ENCODE measurements at places on chromosomes 3 and 15. TPM values are rescaled to one million over a fixed set of nuclear protein-coding genes. Genes with fewer than 3 reads are reported as not detected.

ADAMTSL3 gene
- total RNA-seq: not detected

KBTBD13 gene
- total RNA-seq: not detected

CD80 gene
- total RNA-seq: 11.9 TPM

LMLN gene
- 5.4 TPM for total RNA-seq

SUCLG2 gene
- 39.5 TPM for total RNA-seq

ERICH6 gene
- not detected for total RNA-seq

ALDH1L1 gene
- total RNA-seq: 0.21 TPM

ZCWPW2 gene
- total RNA-seq: 0.35 TPM

CLDN18 gene
- total RNA-seq: not detected

TXNRD3 gene
- total RNA-seq: 2.9 TPM

FRG2C gene
- not detected for total RNA-seq

BFSP2 gene
- not detected for total RNA-seq

SIDT1 gene
- 28.9 TPM for total RNA-seq

RNF123 gene
- 35.1 TPM for total RNA-seq

PIK3CB gene
- total RNA-seq: 18.8 TPM

LRRN1 gene
- 0.58 TPM for total RNA-seq

EIF1B gene
- total RNA-seq: 92.4 TPM

MME gene
- not detected for total RNA-seq

CPA3 gene
- total RNA-seq: not detected

MINDY2 gene
- total RNA-seq: 10.6 TPM

MYLK gene
- total RNA-seq: not detected

NRG4 gene
- total RNA-seq: not detected

RCCD1 gene
- 26.2 TPM for total RNA-seq

ABI3BP gene
- total RNA-seq: not detected

CTDSPL gene
- total RNA-seq: 7.0 TPM

CCR3 gene
- not detected for total RNA-seq

CNOT10 gene
- total RNA-seq: 78.6 TPM

IQCH gene
- 3.6 TPM for total RNA-seq

CLRN1 gene
- total RNA-seq: not detected

HDGFL3 gene
- total RNA-seq: 58.2 TPM

GPR87 gene
- 2.2 TPM for total RNA-seq

SMARCC1 gene
- 98.0 TPM for total RNA-seq

SLC28A1 gene
- not detected for total RNA-seq

CMTM6 gene
- total RNA-seq: 56.6 TPM

SLC28A2 gene
- not detected for total RNA-seq

CKMT1A gene
- total RNA-seq: not detected

LRIG1 gene
- total RNA-seq: 21.6 TPM

ADPGK gene
- total RNA-seq: 55.8 TPM

ZNF774 gene
- total RNA-seq: 0.60 TPM

MINAR1 gene
- total RNA-seq: 0.62 TPM

PIGX gene
- total RNA-seq: 81.6 TPM

PSMA4 gene
- total RNA-seq: 207 TPM

FHIT gene
- total RNA-seq: 48.2 TPM

RBPMS2 gene
- total RNA-seq: not detected

CYFIP1 gene
- 19.2 TPM for total RNA-seq

WNT5A gene
- 0.51 TPM for total RNA-seq

SPCS1 gene
- total RNA-seq: 111 TPM

ITIH4 gene
- 21.8 TPM for total RNA-seq

LTF gene
- not detected for total RNA-seq

XCR1 gene
- not detected for total RNA-seq

CELSR3 gene
- 17.4 TPM for total RNA-seq

SHC4 gene
- total RNA-seq: 1.2 TPM

GOLGA6L7 gene
- not detected for total RNA-seq

GRAMD1C gene
- total RNA-seq: 1.4 TPM

COLQ gene
- total RNA-seq: 1.3 TPM

BHLHE40 gene
- 303 TPM for total RNA-seq

GHSR gene
- not detected for total RNA-seq

Measured in activated T-cell treated with anti-CD3 and anti-CD28 coated beads, Interleukin-2, amount 50 U/mL, for 72 hours (primary cell).